Activated CD4-positive, CD25-positive, alpha-beta regulatory T cell treated with anti-CD3 and anti-CD28 coated beads, Interleukin-2, amount 50 U/mL, for 72 hours (primary cell): ENCODE measurements at places on chromosomes 12 and 14.

GRCh38 chr12:15020156-15020555 is 47.3 kb downstream of the PDE6H start:
- DNase-seq, result no peak

- no peak for DNase-seq
Measured at GRCh38 chr12:51938726-51939125, 12.8 kb upstream of the ACVR1B start.

DNA sequence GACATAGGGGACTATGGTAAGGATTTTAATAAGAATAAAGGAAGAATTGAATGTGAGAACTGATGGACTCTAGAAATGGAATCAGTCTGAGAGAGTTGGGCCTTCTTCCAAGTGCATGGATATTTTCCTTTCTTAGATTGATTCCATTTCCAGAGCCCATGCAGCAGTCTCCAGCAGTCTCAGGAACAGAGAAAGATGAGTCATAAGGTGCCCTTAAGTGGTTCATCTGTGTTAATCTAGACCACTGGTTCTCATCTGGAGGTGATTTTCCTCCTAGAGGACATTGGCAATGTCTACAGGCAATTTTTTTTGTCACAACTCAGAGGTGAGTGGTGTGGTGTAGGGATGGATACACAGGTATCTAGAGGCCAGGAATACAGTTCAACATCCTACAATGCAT is 25.9 kb downstream of the TRIM9 start:
- no peak for DNase-seq

- no peak for DNase-seq
Measured at GRCh38 chr14:51612449-51612848, 39.3 kb upstream of the FRMD6 start.

GRCh38 chr12:122349078-122349477 is 73.4 kb downstream of the CLIP1 start:
- no peak for DNase-seq

DNA sequence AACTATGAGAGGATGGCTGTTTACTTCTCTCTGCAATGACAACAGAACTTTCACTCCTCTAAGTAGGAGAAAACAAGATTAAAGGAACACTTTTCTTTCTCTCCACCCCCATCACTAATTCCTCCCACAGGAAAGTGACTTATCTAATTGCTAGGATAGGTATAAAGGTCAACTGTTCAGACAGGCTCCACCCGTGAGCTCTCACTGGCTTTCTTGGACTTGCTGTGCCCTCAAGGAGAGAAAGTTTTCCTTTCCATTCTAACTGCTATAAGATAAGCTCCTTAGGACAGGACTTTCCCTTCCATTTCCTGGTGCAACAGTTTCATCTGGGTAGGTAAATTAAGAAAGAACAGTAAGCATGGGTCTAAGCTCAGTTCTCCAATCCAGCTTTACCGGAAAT is 4.8 kb downstream of the SLC41A2 start:
- DNase-seq, result no peak

- no peak for DNase-seq
Measured at GRCh38 chr12:109053382-109054123, 1.2 kb downstream of the USP30 start.
